ENCODE measurements at places on chromosomes 7 and 10.

GRCh38 chr7:156091519-156092080, 279.3 kb upstream of the SHH start:
- no peak for DNase-seq

- no peak for DNase-seq
Measured at GRCh38 chr10:60042914-60043313, 136.6 kb upstream of the CCDC6 start.

GRCh38 chr10:118783776-118784545, 29.2 kb upstream of the CACUL1 start:
- DNase-seq, result no peak

DNA sequence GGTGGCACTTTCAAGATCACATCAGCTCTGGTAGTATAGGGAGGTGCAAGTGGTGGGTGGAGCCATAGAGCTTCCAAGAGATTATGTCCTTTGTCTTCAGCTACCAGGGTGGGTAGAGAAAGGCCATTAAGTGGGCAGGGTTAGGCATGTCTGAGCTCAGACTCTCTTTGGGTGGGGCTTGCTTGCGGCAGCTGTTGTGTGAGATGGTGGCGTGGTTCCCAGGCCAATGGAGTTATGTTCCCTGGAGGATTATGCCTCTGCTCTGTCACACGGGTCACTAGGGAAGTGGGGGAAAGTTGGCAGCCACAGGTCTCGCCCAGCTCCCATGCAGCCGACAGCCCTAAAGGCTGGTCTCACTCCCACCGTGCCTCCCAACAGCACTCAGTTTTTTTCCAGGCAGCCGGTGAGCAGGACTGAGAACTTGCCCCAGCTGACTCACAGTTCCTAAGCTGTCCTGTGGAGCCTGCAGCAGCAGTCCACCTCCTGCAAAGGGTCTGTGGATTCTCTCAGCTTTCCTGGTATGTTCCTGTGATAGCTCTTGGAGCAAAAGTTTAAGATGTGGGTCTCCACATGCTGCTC, 459.0 kb downstream of the SH2D4B start:
- no peak for DNase-seq

- no peak for DNase-seq
Measured at GRCh38 chr7:32582036-32582435, 86.7 kb downstream of the AVL9 start.

DNA sequence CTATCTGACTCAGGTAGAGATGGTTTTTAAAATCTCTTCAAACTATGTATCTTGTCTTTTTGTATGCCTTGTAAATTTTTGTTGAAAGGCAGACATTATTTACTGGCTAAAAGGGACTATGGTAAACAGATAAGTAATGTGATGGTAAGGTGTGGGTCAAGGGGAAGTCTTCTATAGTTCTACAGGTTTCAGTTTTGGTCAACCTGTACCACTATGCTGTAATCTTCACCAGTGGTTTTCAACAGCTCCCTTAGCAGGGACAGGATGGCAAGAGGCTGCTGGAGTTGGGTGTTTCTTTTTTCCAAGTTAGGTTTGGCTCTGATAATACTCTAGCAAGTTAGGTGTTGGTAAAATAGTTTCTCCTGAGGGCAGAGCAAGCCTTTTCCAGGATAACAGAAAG, 32.7 kb upstream of the FZD8 start:
- DNase-seq, result no peak

DNA sequence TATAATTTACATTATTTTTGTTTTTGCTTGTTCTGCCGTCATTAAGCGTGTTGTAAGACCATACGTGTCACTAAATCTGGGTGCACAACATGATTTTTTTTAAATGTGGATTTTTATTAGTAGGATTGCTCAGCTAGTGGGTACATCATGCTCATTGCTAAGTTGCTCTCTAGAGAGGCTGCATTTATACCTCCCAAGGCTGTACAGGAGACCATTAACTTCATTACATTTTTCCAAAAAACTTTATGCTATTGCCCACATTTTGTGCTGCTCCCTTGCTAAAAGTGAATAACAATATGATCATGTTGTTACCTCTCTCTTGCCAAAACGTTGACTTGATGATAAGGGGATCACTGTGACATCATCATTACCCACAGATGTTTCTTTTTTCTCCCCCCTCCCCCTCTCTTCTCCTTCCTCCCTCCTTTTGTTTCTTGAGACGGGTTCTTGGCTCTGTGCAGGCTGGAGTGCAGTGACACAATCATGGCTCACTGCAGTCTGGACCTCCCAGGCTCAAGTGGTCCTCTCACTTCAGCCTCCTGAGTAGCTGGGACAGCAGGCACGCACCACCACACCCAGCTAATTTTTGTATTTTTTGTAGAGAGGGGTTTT, 65.1 kb downstream of the BMPR1A start:
- DNase-seq, result no peak

DNA sequence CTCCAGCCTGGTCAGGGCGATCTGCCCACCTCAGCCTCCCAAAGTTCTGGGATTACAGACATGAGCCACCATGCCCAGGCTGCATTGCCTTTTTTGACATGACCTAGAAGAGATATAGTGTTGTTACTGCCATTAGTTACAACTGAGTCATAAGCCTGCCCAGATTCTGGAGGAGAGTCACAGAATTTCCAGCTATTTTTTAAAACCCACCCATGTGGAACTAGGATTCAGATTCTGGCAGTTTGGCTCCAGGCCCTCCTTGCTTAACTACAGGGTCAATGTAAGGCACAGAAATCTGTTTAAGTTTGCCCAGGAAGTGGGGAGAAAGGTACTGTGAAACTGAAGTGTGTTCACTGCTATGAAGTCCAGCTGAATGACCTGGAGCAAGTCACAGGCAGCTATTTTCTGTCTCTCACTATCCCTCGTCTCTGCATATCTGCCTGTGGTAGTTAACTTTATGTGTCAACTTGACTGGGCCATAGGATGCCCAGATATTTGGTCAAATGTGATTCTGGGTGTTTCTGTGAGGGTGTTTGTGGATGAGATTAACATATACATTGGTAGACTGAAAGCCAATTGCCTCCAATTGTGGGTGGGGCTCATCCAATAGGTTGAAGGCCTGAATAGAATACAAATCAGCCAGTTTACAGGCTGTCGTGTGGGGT, 8.4 kb upstream of the MARVELD1 start:
- no peak for DNase-seq
